Left renal cortex interstitium (tissue), 4 donors: ENCODE measurements at places on chromosomes 6 and 20. TPM values are rescaled to one million over a fixed set of nuclear protein-coding genes. Genes with fewer than 3 reads are reported as not detected.

The APMAP gene
- 95.7 TPM for polyA plus RNA-seq

The DPPA5 gene
- polyA plus RNA-seq = 0.22 TPM

The OVOL2 gene
- polyA plus RNA-seq = 0.54 TPM

The FAM83C gene
- polyA plus RNA-seq = not detected

The MDFI gene
- 58.1 TPM for polyA plus RNA-seq

The SEL1L2 gene
- polyA plus RNA-seq = 0.08 TPM

The KIF13A gene
- polyA plus RNA-seq = 38.5 TPM

The C20orf144 gene
- 0.46 TPM for polyA plus RNA-seq

The TAP2 gene
- 13.6 TPM for polyA plus RNA-seq

The DEFB125 gene
- not detected for polyA plus RNA-seq

The ARMC12 gene
- 0.65 TPM for polyA plus RNA-seq

The HSPA1B gene
- polyA plus RNA-seq = 160 TPM

The FAM83B gene
- polyA plus RNA-seq = 7.0 TPM

The C2 gene
- 4.1 TPM for polyA plus RNA-seq

The LY6G5C gene
- 3.0 TPM for polyA plus RNA-seq

The CEP85L gene
- 8.6 TPM for polyA plus RNA-seq

The FNDC11 gene
- polyA plus RNA-seq = 1.7 TPM

The RIOK1 gene
- 31.1 TPM for polyA plus RNA-seq

The TREM2 gene
- 0.55 TPM for polyA plus RNA-seq

The SIRPD gene
- not detected for polyA plus RNA-seq

The TCP11 gene
- polyA plus RNA-seq = 2.9 TPM

The SLC32A1 gene
- polyA plus RNA-seq = 0.89 TPM

The MYB gene
- 4.9 TPM for polyA plus RNA-seq

The DAAM2 gene
- 28.7 TPM for polyA plus RNA-seq

The TENT5A gene
- polyA plus RNA-seq = 4.7 TPM

The MAS1 gene
- not detected for polyA plus RNA-seq

The STMND1 gene
- polyA plus RNA-seq = 0.22 TPM

The TXLNB gene
- polyA plus RNA-seq = 1.6 TPM

The DSP gene
- 84.1 TPM for polyA plus RNA-seq

The CLDN20 gene
- polyA plus RNA-seq = 2.4 TPM

The PDE7B gene
- 6.7 TPM for polyA plus RNA-seq

The VSX1 gene
- not detected for polyA plus RNA-seq

The BFSP1 gene
- 3.3 TPM for polyA plus RNA-seq

The TINAG gene
- polyA plus RNA-seq = 34.8 TPM

The HLA-DMB gene
- polyA plus RNA-seq = 67.2 TPM

The LTA gene
- polyA plus RNA-seq = 0.39 TPM

The SFTA2 gene
- polyA plus RNA-seq = 1.2 TPM

The NEDD9 gene
- polyA plus RNA-seq = 69.2 TPM

The RIPOR3 gene
- 6.4 TPM for polyA plus RNA-seq

The LPA gene
- 0.38 TPM for polyA plus RNA-seq

The BMP6 gene
- polyA plus RNA-seq = 7.4 TPM

The PPP1R14C gene
- 23.3 TPM for polyA plus RNA-seq

The ASIP gene
- 0.30 TPM for polyA plus RNA-seq

The LTV1 gene
- 37.0 TPM for polyA plus RNA-seq

The TPX2 gene
- 45.4 TPM for polyA plus RNA-seq

The OLIG3 gene
- polyA plus RNA-seq = not detected

The XKR7 gene
- polyA plus RNA-seq = 0.64 TPM

The NCOA7 gene
- 43.1 TPM for polyA plus RNA-seq

The RUNX2 gene
- polyA plus RNA-seq = 2.9 TPM

The PAX1 gene
- polyA plus RNA-seq = not detected
